BJ (cell line): ENCODE measurements at places on chromosomes 7 and 10.

GRCh38 chr7:7832518-7832917 is 114.1 kb upstream of the RPA3 start:
- DNase-seq, result no peak

GRCh38 chr10:112741830-112742402 is 208.1 kb upstream of the TCF7L2 start:
- no peak for DNase-seq

GRCh38 chr10:49651039-49651835 is 28.2 kb upstream of the C10orf53 start:
- no peak for DNase-seq

- DNase-seq, result no peak
Observed at GRCh38 chr7:95534796-95535195, 49.1 kb downstream of the ASB4 start.

DNA sequence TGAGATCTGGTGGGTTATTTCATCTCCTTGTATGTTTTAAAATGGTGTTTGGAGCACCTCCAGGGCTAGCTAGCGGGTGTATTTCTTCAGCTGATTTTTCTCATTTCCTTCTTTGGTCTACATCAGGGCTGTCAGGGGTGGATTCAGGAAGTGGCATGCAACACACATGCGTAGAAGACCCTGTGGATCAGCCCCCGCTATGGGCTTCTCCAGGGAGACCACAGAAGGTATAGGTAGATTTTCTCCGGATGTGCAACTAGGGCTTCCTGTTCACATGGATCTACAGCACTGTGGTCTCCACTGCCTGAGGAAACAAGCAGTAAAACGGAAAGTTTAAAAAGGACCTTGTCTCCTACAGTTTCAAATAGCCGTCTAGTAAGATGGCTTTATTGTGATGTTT is 10.4 kb downstream of the NUB1 start:
- no peak for DNase-seq

- DNase-seq, result no peak
Observed at GRCh38 chr10:121593281-121594075, 4.8 kb downstream of the FGFR2 start.
